ENCODE measurements at places on chromosomes 7 and 10. TPM values are rescaled to one million over a fixed set of nuclear protein-coding genes. Genes with fewer than 3 reads are reported as not detected.
A peak's percentile ranks its signal among the peaks of the same experiment; 100 is the strongest.

Gene SPDYE18
- 0.26 TPM for total RNA-seq

Gene SLC16A9
- 4.4 TPM for total RNA-seq

Gene ZNF804B
- not detected for total RNA-seq

Gene ODAD2
- not detected for total RNA-seq

Gene FZD1
- 0.92 TPM for total RNA-seq

Gene CCDC6
- 83.2 TPM for total RNA-seq

Gene RSPH10B
- not detected for total RNA-seq

Gene NPM3
- total RNA-seq = 175 TPM

DNA sequence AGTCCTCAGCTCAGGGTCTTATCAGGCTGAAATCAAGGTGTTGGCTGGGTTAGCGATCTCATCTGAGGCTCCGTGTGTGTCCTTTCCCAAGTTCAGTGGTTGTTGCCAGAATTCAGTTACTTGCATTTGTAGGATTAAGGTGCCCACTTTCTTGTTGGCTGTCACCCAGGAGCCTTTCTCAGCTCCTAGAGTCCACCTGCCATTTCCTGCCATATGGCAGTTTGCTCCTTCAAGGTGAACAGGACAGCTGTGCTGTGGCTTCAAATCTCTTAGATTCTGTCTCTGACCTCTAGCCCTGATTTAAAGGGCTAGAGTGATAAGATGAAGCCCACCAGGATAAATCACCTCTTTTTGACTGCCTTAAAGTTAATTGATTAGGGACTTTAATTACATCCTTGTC is 1.0 kb upstream of the HIF1AN start:
- no peak for DNase-seq
- no peak overlapping the region for H3K27ac ChIP-seq
- H3K27me3 ChIP-seq = no peaks in the 10 kb centered on the region

GRCh38 chr7:141012044-141012685 is 2.6 kb downstream of the MRPS33 start:
- peak overlapping the region; percentile 100 for H3K27ac ChIP-seq
- peaks cover 30% of the 10 kb centered on the region for H3K4me1 ChIP-seq
- H3K36me3 ChIP-seq = peaks cover 19% of the 10 kb centered on the region
- peak overlapping the region; percentile 99 for H3K4me3 ChIP-seq
- peak; percentile 93 for DNase-seq

- no peak overlapping the region for H3K4me3 ChIP-seq
- H3K4me1 ChIP-seq = peaks cover 5% of the 10 kb centered on the region
- DNase-seq = no peak
- H3K36me3 ChIP-seq = peaks cover 26% of the 10 kb centered on the region
- H3K27ac ChIP-seq = no peak overlapping the region
These were observed 38.6 kb upstream of the ZMIZ2 start for GRCh38 chr7:44709945-44710596.

DNA sequence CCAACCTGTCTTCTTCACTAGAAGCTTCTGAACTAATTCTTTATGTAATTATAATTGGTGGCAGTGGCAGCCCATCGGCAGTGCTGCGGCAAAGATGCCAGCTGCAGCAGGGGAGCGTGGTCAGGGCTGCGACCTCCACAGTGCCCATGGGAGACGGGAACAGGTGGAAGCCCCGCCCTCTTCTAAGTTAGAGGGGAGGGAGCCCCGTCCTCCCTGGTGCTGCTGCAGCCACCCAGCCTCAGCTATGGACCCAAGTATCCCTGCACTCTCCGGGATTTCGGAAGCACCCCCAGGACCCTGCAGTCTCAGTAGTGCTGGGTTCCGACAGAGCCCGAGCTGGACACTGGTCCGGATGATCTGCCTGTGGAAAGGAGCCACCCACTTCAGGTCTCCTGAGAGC is 117.0 kb upstream of the MBL2 start:
- DNase-seq = no peak
- H3K27ac ChIP-seq = no peak overlapping the region
- H3K36me3 ChIP-seq = no peaks in the 10 kb centered on the region
- H3K27me3 ChIP-seq = no peaks in the 10 kb centered on the region

DNA sequence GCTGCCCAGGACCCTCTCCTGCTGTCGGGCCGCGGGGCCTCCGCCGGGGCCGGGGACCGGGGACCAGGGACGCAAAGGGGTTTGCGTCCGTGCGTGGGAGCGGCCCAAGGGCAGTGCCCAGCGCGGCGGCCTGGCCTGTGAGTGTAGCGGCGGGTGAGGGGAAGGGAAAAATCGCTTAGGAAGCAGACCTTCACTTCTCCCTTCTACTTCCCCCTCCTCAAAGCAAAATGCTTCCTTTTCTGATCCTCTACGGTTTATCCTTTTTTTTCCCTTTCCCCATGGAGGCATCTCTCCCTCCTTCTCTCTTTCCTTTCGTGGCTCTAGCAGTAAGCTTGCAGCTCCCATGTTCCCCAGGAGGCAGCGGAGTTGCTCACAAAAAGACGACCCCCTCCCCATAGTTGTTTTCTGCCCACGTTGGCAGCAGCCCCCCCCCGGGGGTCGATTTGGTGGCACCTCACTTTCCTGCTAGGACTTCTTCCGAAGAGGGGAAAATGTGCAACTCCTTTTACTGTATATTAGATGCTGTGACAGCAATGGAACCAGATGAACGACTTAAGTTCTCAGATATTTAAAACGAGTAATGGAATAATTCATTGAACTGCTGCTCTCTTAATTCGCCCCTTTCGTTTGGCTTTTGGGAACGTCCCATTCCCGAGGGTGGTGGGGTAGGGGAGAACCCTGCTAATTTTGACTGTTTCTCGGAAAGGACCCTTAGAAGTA is 724 bp downstream of the CAPZA2 start:
- peak overlapping the region; percentile 94 for H3K27ac ChIP-seq
- H3K4me3 ChIP-seq = peak overlapping the region; percentile 100
- peaks cover 8% of the 10 kb centered on the region for H3K36me3 ChIP-seq
- peaks cover 8% of the 10 kb centered on the region for H3K27me3 ChIP-seq
- peak; percentile 74 for DNase-seq

DNA sequence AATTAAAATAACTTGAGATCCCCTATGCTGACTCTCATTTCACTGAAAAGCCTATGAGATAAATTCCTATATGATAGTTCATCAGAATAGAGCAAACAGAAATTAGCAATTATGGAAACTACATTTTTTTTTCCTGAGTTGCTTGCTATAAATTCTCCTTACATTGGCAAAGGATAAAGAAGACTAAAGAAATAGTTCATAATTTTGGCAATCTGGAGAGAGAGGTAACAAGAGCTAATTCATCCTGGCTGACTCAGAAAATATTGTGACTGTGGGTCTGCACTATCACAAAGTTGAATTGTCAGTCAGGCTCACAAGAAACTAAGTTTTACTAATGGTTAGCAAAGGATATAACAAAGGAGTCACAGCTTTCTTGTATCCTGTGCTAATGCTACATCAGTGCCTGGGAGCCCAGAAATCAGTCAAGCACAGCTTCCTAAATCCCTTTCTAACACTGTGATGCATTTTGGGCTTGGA is 483.0 kb downstream of the MAGI2 start:
- no peak overlapping the region for H3K27ac ChIP-seq
- H3K36me3 ChIP-seq = no peaks in the 10 kb centered on the region
- DNase-seq = no peak
- no peak overlapping the region for H3K4me3 ChIP-seq

DNA sequence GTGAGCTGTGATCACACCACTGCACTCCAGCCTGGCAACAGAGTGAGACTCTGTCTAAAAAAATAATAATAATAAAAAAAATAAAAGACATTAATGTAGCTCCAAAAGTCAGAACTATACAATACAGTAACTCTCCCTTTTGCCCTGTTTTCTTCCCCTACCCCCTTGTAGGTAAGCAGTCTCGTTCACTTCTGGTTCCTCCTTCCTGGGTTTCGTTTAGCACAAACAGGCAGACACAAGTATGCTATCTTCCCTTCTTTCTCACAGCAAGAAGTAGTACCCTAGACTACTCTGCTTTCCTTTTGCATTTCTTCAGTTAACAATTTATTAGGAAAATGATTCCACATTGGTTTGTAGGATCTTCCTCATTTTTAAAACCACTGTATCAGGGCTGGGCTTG is 33.1 kb downstream of the PDSS1 start:
- H3K4me3 ChIP-seq = no peak overlapping the region
- DNase-seq = peak; percentile 28
- peaks cover 51% of the 10 kb centered on the region for H3K36me3 ChIP-seq
- H3K4me1 ChIP-seq = peaks cover 7% of the 10 kb centered on the region
- H3K27ac ChIP-seq = peak overlapping the region; percentile 5
- no peaks in the 10 kb centered on the region for H3K27me3 ChIP-seq

GRCh38 chr7:6630007-6630849 is 6.9 kb upstream of the ZNF316 start:
- DNase-seq = no peak
- peaks cover 3% of the 10 kb centered on the region for H3K36me3 ChIP-seq
- no peaks in the 10 kb centered on the region for H3K4me1 ChIP-seq
- no peak overlapping the region for H3K4me3 ChIP-seq
- H3K27me3 ChIP-seq = no peaks in the 10 kb centered on the region

GRCh38 chr10:91691981-91692380 is 59.1 kb upstream of the PPP1R3C start:
- H3K27ac ChIP-seq = no peak overlapping the region
- peaks cover 3% of the 10 kb centered on the region for H3K27me3 ChIP-seq
- no peak overlapping the region for H3K4me3 ChIP-seq
- no peak for DNase-seq

GRCh38 chr7:39606352-39606751 is 17.0 kb upstream of the RALA start:
- no peak for DNase-seq
- no peak overlapping the region for H3K4me3 ChIP-seq
- H3K27ac ChIP-seq = no peak overlapping the region
- peaks cover 41% of the 10 kb centered on the region for H3K4me1 ChIP-seq
- peaks cover 1% of the 10 kb centered on the region for H3K36me3 ChIP-seq

DNA sequence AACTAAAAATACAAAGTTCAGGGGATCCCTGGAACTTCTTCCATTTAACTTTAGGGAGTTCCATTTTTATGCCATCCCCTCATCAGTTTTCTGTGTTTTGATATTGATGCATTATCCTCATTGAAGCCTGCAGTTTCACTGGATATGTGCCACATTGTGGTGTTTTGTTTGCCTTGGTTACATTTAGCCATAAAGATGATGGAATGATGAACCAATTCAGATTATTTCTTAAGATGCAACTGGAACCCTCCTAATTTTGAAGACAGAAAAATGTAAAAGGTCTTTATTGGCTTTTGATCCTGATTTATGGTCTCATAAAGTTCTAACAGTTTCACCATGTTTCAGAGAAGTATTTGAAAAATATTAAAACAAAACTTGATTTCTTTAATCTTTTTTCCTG is 314.2 kb upstream of the KLF6 start:
- no peak overlapping the region for H3K4me3 ChIP-seq
- H3K36me3 ChIP-seq = no peaks in the 10 kb centered on the region
- peaks cover 4% of the 10 kb centered on the region for H3K27me3 ChIP-seq
- no peak for DNase-seq
- peaks cover 7% of the 10 kb centered on the region for H3K4me1 ChIP-seq
- no peak overlapping the region for H3K27ac ChIP-seq

DNA sequence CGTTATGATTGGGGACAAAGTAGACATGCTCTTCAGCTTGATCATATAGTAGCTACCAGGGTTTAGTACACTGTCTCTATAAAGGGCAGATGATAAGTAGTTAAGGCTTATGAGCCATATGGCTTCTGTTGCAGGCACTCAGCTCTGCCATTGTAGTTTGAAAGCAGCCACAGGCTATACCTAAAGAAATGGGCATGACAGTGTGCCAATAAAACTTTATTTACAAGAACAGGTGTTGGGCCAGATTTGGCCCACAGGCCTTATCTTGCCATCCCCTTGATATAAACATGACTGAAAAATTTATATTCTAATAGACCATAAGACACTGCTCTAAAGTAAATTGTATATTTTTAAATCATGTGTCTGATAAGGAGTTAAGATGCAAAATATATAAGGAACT is 36.6 kb downstream of the GRK5 start:
- H3K27me3 ChIP-seq = no peaks in the 10 kb centered on the region
- peaks cover 25% of the 10 kb centered on the region for H3K4me1 ChIP-seq
- no peak overlapping the region for H3K27ac ChIP-seq
- DNase-seq = no peak
- H3K36me3 ChIP-seq = peaks cover 5% of the 10 kb centered on the region
- no peak overlapping the region for H3K4me3 ChIP-seq

DNA sequence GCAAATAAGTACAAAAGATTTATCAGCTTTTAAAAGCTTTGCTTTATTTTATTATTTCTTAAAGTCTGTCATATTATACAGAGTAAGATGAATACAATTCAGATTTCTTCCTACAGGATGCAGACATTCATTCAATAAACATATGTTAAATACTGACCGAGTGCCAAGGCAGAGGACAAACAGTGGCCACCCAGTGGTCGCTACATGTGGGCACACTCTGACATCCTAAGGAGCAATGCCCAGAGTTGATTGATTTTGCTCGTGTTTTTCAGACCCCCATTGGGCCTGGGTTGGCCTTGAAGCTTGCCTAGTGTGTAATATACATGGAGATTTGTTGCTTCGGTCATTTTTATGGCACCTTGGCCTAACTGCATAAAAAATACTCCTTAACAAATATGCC is 201.2 kb downstream of the CCDC3 start:
- no peak overlapping the region for H3K4me3 ChIP-seq
- no peak for DNase-seq
- H3K27me3 ChIP-seq = no peaks in the 10 kb centered on the region
- no peak overlapping the region for H3K27ac ChIP-seq

DNA sequence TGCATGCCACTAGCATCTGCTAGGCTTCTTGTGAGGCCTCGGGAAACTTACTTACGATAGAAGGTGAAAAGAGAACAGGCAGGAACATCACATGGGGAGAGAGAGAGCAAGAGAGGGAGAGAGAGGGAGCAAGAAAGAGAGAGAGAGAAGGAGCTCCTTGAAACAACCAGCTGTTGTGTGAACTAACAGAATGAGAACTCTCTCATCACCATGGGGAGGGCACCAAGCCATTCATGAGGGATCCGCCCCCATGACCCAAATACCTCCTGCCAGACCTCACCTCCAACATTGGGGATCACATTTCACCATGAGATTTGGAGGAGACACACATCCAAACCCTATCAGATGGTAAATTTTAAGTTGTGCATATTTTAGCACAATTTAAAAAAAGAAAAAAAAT is 1217.2 kb downstream of the TYW1 start:
- H3K27me3 ChIP-seq = no peaks in the 10 kb centered on the region
- peaks cover 2% of the 10 kb centered on the region for H3K36me3 ChIP-seq
- no peak for DNase-seq
- H3K4me3 ChIP-seq = no peak overlapping the region
- no peak overlapping the region for H3K27ac ChIP-seq
- H3K4me1 ChIP-seq = no peaks in the 10 kb centered on the region

- no peak overlapping the region for H3K4me3 ChIP-seq
- DNase-seq = no peak
- no peak overlapping the region for H3K27ac ChIP-seq
- no peaks in the 10 kb centered on the region for H3K36me3 ChIP-seq
These were observed 38.5 kb upstream of the PDLIM1 start for GRCh38 chr10:95329296-95329695.

GRCh38 chr7:6057316-6058129 is 26.3 kb downstream of the ANKRD61 start:
- peak overlapping the region; percentile 100 for H3K27ac ChIP-seq
- peaks cover 14% of the 10 kb centered on the region for H3K36me3 ChIP-seq
- DNase-seq = no peak
- peaks cover 17% of the 10 kb centered on the region for H3K4me1 ChIP-seq

GRCh38 chr7:91043186-91043585 is 221.0 kb upstream of the FZD1 start:
- no peaks in the 10 kb centered on the region for H3K36me3 ChIP-seq
- DNase-seq = no peak
- H3K27ac ChIP-seq = no peak overlapping the region
- H3K4me1 ChIP-seq = no peaks in the 10 kb centered on the region
- H3K4me3 ChIP-seq = no peak overlapping the region

- no peak overlapping the region for H3K4me3 ChIP-seq
- no peaks in the 10 kb centered on the region for H3K27me3 ChIP-seq
- peaks cover 49% of the 10 kb centered on the region for H3K36me3 ChIP-seq
- no peak overlapping the region for H3K27ac ChIP-seq
- peaks cover 21% of the 10 kb centered on the region for H3K4me1 ChIP-seq
- no peak for DNase-seq
These were observed 40.0 kb downstream of the NACAD start for GRCh38 chr7:45048748-45049147.
